ENCODE measurements at places on chromosomes 4 and X.

DNA sequence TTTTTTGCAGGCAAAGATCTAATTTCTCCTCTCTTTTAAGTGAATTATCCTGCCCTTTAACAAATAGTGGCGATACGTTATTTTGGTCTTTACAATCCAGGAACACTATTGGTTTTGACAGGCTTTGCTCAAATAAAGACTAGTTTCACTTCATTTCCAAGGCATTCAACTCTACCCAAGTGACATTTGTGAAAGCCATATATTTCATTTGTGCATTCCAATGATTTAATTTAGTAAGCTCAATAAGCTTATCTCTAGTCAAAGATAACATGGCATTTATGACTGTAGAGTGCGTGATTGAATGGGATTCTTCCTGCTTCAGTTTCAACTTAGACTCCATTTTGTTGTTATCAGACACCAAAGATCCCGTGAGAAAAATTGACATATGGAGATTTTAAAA, 959.8 kb downstream of the ADGRL3 start:
- no peak for DNase-seq

GRCh38 chrX:68387776-68388175, 45.5 kb downstream of the OPHN1 start:
- no peak for DNase-seq

GRCh38 chrX:40172401-40173142, 74.8 kb upstream of the BCOR start:
- peak; percentile 37 for DNase-seq

GRCh38 chr4:55121246-55121645, 4.1 kb downstream of the KDR start:
- DNase-seq = no peak

All from CD4-positive, alpha-beta T cell treated with Interleukin-12 subunit alpha and Interleukin-12 subunit beta, for 1 hour (primary cell).